ENCODE measurements at places on chromosomes 6 and 20.

DNA sequence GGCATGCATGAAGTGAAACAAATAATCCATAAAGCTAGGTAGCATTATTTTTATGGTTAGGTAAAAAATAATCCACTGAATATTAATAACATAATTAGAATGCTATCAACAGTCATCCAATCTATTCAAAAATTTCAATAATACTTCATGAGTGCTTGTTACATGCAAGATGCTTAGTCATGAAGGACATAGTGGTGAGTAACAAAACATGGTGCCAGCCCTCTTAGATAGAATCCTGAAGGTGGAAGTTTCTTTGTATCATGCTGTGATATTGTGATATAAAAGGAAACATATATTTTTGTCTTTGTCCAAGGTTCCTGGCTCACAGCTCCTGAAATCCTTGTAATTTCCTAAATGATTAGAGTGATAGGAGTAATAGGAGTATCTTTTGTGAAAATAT, 14.9 kb downstream of the RCAN2 start:
- no peak for DNase-seq

- DNase-seq = no peak
These were observed 15.0 kb downstream of the ESR1 start for GRCh38 chr6:151822252-151823111.

DNA sequence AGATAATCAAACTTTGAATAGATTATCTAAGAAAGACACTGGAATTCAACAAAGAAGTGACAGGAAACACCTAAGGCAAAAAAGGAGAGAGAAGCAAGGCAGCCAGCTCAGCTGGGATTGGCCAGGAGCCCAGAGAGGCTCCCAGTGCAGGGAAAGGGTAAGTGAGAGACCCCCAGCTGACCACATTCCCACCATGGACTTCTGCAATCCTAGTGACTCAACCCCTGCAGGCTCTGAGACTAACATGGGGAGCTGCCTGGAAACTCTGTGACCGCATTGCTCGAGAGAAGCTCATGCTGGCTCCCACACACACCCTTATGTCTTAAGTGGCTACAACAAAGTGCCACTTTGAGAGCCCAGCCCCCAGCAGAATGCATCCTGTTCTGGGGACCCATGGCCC, 215.1 kb downstream of the PACRG start:
- no peak for DNase-seq

GRCh38 chr20:48214601-48215000, 429.3 kb upstream of the SULF2 start:
- no peak for DNase-seq

DNA sequence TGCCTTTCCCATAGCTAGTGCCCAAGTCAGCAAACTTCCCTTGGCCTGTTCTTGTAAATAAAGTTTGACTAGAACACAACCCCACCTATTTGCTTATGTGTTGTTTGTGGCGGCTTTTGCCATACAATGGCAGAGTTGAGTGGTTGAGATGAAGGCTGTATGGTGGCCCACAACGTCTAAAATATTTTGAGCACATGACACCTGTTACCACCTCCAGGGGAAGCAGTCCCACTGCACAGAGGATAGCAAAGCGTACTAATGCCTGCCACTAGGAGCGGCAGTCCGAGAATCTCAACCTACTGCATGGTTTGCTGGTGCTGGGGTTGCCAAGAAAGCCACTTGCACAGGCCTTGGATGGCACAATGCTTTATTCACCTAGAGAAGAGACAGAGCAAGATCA, 58.6 kb downstream of the TGM2 start:
- no peak for DNase-seq

DNA sequence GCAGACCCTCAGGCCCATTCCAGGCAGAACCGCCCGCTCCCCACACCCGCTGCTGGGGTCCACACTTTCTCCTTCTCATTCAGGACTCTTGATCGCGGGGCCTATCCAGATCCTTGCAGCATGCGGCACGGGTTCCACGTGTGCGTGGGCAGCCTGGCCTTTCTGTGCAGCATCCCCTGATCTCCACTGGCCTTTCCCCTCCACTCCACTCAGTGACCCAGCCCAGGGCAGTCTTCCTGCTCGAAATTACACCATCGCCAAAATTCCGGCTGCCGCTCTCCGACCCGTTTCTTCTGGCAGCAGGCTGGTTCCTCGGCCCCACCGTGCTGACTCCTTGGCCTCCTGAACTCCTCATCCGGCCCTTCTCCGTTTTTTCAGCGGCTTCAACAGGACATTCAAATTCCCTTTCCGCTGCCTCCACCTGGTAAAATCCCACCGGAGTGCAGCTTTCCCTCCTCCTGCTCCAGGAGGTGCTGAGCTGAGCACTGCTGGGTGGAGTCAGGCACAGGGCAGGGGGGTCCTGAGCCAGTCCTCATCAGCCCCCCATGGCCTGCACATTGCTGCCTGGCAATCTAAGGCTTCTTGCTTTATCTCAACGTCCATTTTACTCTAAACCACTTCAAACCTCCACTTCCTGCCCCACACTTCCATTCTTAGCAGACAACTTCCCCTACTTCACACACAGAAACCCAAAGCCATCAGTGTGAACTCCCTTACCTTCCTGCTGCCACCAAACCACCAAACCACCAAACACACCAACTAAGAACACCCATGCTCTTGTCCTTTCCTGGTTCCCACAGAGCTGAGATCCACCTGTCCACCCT, 9.0 kb downstream of the SFT2D1 start:
- no peak for DNase-seq
